ENCODE measurements at places on chromosomes 11 and 22.
A peak's percentile ranks its signal among the peaks of the same experiment; 100 is the strongest.

- DNase-seq: no peak
These were observed 41.4 kb upstream of the ST14 start for GRCh38 chr11:130118165-130118564.

- DNase-seq: no peak
These were observed 15.7 kb downstream of the MYO18B start for GRCh38 chr22:25757686-25758085.

GRCh38 chr11:33953289-33953688 lies 61.4 kb upstream of the LMO2 start:
- no peak for DNase-seq

DNA sequence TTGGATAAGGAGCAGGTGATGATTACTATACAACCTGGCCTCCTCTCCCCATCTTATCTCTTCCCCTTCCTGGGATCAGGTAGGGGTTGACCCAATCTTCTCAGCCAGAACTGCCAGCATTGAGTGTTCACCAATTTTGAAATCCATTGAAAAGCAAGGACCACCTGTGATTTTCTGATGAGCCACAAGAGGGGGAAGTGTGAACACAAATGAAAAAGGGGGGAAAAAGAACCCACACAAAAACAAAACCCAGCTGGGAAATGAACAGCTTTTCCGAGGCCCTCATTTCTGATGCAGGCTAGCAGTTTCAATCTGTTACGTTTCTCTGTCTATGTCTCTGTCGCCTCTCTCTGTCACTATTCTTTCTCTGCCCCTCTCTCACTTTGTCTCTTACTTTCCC lies 161.9 kb downstream of the INSC start:
- peak; percentile 19 for DNase-seq

GRCh38 chr11:9385327-9385899 lies 961 bp downstream of the IPO7 start:
- DNase-seq: peak; percentile 60

DNA sequence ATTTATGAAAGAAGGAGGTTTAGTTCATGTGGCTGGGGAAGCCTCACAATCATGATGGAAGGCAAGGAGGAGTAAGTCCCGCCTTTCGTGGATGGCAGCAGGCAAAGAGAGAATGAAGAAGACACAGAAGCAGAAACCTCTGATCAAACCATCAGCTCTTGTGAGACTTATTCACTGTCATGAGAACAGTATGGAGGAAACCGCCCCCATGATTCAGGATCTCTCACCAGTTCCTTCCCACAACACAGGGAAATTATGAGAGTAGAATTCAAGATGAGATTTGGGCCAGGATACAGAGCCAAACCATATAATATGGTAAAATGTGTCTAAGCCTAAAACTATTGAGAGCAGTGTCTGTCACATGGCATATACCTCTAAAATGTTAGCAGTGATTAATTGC lies 503.8 kb upstream of the CCDC179 start:
- no peak for DNase-seq

DNA sequence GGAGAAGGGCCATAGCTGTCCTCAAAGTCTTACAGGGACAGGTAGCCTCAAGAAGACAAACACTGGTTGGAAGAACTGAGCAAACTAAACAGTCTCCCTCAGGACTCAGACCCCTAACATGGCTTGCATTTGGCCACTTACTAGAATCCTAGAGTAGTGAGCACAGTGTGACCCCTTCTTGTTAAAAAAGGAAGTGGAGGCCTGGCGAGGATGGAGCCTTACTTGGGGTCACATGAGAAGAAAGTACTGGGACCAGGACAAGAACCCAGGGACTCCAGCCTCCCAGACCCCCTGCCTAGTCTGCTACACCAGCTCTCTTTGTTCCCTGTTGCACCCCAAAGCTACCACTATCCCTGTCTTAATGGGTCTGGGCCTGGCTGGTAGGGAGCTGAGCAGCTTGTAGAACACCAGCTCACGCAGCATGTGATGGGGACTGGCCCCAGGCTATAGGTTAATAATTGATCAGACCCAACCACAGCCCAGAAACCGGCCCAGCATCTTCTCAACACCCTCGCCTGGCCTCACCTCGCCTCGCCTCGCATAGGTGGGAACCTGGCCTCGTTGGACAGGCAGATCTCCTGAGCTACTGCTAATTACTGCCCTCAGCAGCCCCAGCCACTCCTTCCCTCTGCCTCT lies 17.6 kb downstream of the DGAT2 start:
- DNase-seq: no peak
